ENCODE measurements at places on chromosomes 1 and 21.

GRCh38 chr1:226457307-226457712 lies 49.4 kb upstream of the PARP1 start:
- peak; percentile 27 for DNase-seq

DNA sequence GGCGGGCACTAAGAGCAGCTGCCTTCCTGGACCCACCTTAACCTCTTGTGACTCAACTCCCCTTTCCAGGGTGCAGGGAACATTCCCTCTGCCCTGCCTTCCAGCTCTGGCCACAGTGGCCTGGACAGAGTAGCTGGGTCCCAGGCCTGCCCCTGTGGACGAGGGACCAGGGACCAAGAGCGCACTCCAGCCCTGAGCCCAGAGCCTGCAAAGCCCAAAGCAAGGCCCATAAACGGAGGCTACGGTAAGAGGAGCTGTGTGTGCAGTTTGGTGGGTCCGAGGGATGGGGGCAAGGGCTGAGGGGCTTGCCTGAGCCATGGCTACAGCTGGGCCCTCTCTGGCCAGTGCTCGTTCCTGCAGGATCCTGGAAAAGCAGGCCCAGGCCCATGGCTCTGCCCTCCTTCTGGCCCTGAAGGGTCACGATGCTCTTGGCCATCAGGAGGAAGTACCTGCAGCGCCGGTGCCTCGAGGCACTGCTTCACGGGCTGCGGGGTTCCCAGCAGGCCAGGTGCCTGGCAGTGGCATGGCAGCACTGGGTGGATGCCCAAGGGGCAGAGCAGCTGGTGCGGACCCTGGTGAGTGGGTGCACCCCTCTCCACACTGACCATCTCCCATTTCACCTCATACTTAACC lies 17.8 kb downstream of the MTHFR start:
- no peak for DNase-seq

GRCh38 chr1:49346767-49347349 lies 570.2 kb upstream of the BEND5 start:
- no peak for DNase-seq

- no peak for DNase-seq
These were observed 28.9 kb downstream of the KIAA0040 start for GRCh38 chr1:175163702-175164101.

DNA sequence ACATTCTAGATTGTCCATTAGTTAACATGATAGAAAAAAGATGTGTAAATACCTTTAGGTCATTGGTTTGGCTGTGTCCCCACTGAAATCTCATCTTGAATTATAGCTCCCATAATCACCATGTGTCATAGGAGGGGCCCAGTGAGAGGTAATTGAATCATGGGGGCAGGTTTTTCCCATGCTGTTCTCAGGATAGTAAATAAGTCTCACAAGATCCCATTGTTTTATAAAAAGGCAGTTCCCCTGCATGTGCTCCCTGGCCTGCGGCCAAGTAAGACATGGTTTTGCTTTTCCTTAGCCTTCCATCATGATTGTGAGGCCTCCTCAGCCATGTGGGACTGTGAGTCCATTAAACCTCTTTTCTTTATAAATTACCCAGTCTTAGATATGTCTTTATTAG lies 32.5 kb upstream of the SLC44A5 start:
- no peak for DNase-seq

DNA sequence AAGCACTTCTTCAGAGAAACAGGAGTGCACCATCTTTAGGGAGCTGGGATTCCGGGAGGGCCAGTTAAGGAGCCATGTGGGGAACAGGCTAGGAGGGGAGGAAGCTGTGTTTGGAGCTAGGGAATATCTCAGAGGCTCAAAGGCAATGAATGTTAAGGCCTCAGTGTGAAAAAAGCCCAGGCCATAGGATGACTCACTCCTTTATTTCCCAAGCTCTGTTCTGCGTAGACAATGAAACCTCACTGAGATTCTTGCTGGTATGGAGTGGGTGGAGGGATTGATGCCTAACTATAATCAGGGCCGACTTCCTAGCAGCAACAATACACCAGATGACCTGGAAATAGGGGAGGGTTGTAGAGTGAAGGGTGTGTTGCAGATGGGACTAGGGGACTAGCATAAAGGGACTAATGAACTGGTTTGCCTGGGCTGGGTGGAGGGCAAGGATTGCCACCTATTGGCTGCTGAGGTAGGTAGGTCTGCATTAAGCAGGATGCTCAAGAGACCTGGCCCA lies 2.1 kb downstream of the GNAT2 start:
- DNase-seq, result no peak
